RPMI7951 (cell line): ENCODE measurements at places on chromosomes 16 and 17. TPM values are rescaled to one million over a fixed set of nuclear protein-coding genes. Genes with fewer than 3 reads are reported as not detected.

Gene RPRML
- total RNA-seq: not detected in 2 replicates

Gene ABCA6
- total RNA-seq: 0.10 TPM in 1 of 2 replicates, not detected in the other

Gene CIBAR2
- total RNA-seq: not detected in 2 replicates

Gene OSGIN1
- 4.2 and 4.3 TPM in 2 replicates for total RNA-seq

Gene NOD2
- total RNA-seq: 2.8 and 3.1 TPM in 2 replicates

Gene G6PC1
- not detected in 2 replicates for total RNA-seq

Gene OVCA2
- 67.5 and 69.9 TPM in 2 replicates for total RNA-seq

Gene CTF1
- 0.24 and 0.39 TPM in 2 replicates for total RNA-seq

Gene ABCA3
- 0.20 and 0.60 TPM in 2 replicates for total RNA-seq

Gene OTOP3
- not detected in 2 replicates for total RNA-seq

Gene AATK
- total RNA-seq: not detected in 2 replicates

Gene BAIAP3
- 1.2 and 2.4 TPM in 2 replicates for total RNA-seq

GRCh38 chr16:30491744-30492308, 19.3 kb downstream of the ITGAL start:
- DNase-seq: peak; percentile 93

DNA sequence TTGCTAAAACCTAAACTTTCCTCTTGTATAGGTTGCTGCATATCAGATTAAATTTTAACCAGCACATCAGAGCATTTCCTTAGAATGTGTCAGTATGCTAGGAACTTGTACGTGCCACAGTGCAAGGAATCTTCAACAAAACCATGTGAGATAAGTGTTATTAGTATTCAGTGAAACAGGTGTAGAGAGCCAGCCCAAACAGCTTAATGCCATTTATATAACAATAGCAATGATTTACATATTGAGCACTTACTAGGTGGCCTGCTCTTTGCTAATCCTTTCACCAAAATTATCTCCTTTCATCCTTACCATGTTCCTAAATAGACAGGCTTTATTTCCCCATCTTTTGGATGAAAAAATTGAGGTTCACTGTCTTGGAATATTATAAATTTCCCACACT, 485.7 kb downstream of the HS3ST4 start:
- DNase-seq: no peak

DNA sequence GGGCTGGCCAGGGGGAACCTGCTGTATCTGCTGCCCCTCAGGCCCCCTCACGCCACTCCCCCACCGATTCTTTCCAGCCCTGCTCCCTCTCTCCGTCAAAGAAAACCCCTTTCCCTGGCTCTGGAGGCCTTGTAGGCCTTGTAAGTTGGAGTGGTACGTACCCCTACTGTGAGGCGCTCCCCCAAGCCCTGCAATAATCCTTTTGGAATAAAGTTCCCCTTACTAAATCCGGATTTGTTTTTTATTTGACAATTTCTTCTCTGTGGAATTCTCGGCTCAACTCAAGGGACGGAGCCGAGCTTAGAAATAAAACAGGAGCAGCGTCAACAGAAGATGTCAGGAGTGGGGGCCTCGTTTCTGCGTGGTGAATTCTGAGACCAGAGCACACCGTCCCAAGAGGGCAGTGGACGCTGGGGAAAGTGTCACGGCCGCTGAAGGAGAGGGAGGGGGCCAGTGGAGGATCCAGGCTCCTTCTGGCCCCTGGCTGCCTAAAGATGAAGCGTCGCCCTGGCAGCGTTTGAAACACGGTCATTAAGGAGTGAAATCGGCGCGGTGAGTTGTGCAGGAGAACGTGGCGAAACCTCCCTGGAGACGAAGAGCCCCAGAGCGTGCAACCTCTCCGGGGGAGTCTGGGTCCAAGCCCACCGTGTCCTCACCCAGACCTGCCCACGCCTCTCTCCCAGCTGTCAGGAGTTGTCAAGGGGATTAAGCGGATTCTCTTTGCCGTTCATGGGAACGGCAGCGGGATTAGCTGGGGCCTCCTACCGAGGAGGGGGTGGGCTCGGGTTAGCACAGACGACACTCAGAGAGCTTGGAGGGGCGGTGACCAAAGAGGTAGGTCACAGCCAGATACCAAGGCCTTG, 47.0 kb downstream of the SLC7A5 start:
- DNase-seq: no peak

GRCh38 chr16:3988824-3989223, 108.3 kb upstream of the CREBBP start:
- no peak for DNase-seq

DNA sequence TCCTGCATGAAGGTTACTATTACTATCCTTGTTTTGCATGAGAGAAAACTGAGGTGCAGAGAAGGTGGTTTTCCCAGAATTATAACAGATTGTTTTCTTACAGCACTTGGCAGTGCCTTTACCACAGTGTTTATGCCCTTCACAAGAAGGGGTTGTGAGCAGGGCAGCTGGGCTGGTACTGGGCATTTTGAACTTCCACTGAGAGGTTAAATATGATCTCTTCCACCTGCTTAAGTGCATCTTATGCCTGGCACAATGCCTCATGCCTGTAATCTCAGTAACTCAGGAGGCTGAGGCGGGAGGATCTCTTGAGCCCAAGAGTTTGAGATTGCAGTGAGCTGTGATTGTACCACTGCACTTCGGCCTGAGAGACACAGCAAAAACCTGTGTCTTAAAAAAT, 36.2 kb downstream of the NDE1 start:
- no peak for DNase-seq

- DNase-seq: no peak
These were observed 7.3 kb downstream of the EMC6 start for GRCh38 chr17:3675886-3676285.

DNA sequence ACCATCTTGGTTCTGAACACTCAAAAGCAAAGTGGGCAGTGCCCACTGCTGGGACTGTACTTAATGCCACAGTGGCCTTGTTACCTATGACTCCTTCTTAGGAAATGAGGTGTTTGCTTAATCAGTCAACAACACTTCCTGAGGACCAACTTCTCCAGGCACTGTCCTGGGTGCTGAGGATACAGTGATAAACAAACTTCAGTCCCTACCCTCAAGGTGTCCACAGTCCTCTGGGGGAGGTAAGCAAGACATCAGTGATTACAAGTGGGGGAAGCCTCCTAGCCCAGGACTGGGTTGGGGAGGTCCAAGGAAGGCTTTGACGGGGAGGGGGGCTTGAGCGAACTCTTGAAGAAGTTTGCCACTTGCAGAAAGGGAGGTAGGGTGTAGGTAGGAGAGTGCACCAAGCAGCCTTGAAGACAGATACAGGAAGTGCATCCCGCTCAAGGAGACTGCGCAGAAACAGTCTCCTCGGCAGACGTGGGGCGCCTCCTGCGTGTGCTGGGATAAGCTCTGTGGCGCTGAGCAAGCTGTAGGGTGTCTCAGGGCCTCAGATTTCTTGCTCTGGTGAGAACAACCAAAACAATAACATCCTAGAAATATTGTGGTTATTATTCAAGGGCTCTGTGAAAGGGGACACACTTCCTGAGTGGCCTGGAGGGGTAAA, 2.6 kb upstream of the ABCC3 start:
- no peak for DNase-seq

DNA sequence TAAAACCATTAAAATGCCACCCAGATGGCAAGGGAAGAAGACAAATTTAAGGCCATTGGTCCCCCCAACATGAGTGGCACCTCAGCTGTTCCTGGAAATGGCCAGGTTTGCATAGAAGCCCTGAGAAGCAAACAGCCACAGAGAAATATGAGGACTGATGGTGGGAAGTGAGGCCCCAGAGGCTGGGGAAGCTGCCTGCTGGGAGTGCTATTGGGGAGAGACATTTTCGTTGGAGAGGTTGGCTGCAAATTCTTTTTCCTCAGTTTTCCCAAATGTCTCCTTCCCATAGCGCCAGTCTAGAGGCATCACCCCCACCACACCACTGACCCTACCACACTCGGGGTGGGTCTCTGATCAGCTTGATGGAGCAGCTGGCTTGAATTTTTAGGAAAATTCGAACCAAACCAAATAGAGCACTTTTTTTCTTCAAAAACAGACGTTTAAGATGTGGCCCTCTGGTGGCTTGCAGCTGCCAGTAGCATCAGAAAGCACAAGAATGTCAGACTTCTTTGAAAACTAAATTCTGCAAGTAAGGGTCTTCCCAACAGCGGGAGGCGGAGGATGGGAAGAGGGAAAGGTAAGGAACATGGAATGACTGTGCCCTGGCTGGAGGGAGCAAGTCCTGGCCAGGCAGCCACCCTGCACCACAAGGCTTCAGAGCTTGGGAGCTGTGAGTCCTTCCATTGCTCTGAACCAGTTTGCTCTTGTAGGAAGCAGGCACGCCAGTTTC, 13.2 kb upstream of the SLC12A3 start:
- no peak for DNase-seq

DNA sequence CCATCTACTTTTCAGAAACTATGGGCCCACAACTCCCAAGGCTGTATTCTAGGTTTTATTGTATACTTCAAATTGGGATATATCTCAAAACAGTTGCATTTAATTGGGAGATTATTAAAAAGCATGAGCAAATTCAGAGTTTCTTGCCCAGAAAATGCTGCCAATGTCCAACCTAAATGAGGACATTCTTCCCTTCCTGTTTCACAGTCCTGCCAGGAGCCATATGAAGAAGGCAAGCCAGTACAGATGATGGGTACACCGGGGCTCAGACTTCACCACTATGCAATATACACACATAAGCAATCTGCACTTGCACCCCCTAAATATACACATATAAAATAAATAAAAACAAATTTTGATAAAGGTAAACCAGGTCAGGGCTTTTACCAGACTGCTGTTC, 34.0 kb upstream of the CBLN1 start:
- DNase-seq: no peak

DNA sequence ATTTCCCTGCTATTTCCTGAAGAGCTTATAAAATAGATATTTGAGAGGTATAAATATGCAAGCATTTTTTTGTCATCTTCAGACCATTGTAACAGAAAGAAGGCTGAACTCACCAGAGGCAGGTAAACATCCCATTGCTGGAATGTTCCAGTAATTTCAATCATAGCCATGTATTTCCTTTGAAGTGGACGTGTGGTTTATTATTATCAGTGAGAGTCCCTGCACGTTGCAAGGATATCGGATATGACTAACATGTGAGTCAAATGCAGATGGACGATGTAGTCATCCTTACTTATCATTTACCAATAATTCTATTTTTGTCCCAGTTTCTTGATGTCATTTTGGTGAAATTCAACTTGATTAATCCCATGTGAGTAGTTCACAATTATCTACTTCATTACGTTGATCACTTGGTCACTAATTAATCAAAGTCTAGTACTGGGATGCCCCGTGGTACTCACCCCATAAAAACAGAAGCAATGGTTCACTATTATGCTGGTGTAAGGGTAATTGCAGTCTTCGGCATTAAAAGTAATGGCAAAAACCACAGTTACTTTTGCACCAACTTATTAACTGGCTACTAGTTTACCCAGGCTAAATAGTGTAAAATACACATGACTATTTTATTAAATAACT, 89.5 kb downstream of the VAT1L start:
- peak; percentile 96 for DNase-seq

- no peak for DNase-seq
These were observed 4.2 kb downstream of the GIT1 start for GRCh38 chr17:29585080-29585751.

GRCh38 chr16:11456741-11457140, 111.5 kb downstream of the RMI2 start:
- DNase-seq: no peak

- DNase-seq: no peak
These were observed 20.7 kb upstream of the SIAH1 start for GRCh38 chr16:48405907-48406306.

DNA sequence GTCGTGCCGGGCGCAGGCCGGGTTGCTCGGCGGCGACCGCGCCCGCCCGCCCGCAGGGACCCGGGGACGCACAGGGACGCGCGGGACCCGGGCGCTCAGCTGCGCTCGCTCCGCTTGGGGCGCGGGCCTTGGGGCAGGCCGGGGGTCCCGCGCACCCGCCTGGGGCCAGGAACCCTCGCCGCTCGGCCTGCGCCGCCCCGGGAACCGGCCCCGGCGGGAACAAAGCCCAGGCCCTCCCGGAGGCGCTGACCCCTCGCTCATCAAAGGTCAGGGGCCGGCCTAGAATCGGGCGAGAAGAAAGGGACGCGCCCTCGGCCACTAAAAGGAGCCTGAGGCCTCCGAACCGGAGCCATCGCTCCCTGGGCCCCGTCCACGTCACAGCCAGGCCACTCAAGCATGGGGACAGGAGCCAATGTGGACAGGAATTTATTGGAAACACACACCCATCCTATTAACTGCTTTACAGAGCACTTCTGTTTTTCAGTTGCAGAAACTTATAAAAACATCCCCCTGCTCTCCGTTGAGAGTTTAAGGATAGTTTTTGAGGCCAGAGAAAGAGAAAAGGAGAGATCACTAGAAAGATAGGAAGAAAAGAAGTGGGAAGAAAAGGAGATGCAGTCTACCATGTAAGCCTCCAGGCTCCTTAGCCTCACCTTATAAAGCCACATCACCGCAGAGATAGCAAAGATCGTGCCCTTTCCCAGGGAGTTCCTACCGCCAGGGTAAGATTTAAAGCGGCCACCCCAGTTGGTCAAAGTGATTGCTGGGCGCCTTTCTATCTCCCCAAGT, 558 bp upstream of the ZFHX3 start:
- peak; percentile 59 for DNase-seq

- DNase-seq: peak; percentile 72
These were observed 106.7 kb downstream of the CMIP start for GRCh38 chr16:81551151-81551808.

- no peak for DNase-seq
These were observed 1.0 kb upstream of the MPDU1 start for GRCh38 chr17:7582396-7583252.

GRCh38 chr17:2860883-2861282, 64.6 kb downstream of the RAP1GAP2 start:
- DNase-seq: no peak

GRCh38 chr16:4697848-4698291, 4.5 kb downstream of the NUDT16L1 start:
- DNase-seq: no peak

DNA sequence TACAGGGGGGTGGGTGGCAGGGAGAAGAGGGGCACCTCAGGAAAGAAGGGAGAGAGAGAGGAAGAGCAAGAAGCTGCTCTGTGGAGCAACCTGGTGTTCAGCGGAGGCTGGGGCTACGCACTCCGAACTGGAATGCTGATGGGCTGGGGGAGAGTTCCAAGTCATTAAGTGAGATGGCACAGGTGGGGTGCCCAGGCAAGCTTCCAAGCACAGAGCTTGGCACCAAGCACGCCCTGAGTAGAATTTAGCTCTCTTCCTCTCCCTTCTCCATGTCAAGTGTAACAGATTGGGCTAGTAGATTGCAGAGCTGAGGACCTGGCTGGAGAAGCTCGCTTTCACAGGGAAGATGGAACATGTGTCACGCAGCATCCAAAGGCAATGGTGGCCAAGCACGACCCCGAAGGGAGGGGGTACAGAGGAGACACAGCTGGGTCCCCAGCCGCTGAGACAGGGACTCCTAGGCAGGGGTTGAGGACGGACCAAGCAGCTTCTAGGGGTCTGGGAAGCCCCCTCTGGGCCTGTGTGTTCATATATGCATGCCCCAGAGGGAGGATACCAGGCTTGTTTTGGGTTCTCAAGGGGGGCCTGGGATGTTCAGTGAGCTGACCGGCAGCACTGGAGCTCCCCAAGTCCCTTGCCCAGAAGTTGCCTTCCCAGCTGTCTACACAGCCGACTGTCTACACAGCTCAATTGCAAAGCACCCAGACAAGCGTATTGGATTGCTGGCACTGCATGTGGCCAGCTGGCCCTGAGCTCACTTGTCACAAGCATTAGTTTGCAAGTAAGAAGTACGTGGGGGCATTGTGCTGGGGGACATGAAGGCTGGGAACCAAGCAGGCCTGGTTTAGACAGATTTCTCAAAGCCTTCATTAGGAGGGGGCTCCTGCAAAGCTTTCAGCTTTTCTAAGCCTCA, 247.8 kb downstream of the ENGASE start:
- no peak for DNase-seq
